ENCODE measurements at places on chromosomes 5 and 9. TPM values are rescaled to one million over a fixed set of nuclear protein-coding genes. Genes with fewer than 3 reads are reported as not detected.

- H3K4me1 ChIP-seq: no peaks in the 10 kb centered on the region
- H3K27me3 ChIP-seq: no peaks in the 10 kb centered on the region
- no peak overlapping the region for H3K4me3 ChIP-seq
- no peak overlapping the region for H3K27ac ChIP-seq
- DNase-seq: no peak
- no peaks in the 10 kb centered on the region for H3K36me3 ChIP-seq
Measured at GRCh38 chr5:171094356-171094755, 214.7 kb upstream of the TLX3 start.

GRCh38 chr9:96551403-96551802 is 68.2 kb downstream of the CDC14B start:
- no peak overlapping the region for H3K4me3 ChIP-seq
- H3K4me1 ChIP-seq: peaks cover 31% of the 10 kb centered on the region
- no peaks in the 10 kb centered on the region for H3K36me3 ChIP-seq
- peak; percentile 14 for DNase-seq

- no peak overlapping the region for H3K4me3 ChIP-seq
- no peaks in the 10 kb centered on the region for H3K36me3 ChIP-seq
- H3K27ac ChIP-seq: no peak overlapping the region
Measured at GRCh38 chr5:8807636-8808035, 738.2 kb downstream of the SEMA5A start.

- H3K4me1 ChIP-seq: no peaks in the 10 kb centered on the region
- H3K27ac ChIP-seq: no peak overlapping the region
- no peak overlapping the region for H3K4me3 ChIP-seq
- no peaks in the 10 kb centered on the region for H3K27me3 ChIP-seq
- H3K36me3 ChIP-seq: no peaks in the 10 kb centered on the region
Measured at GRCh38 chr5:34040472-34040871, 2.5 kb downstream of the C1QTNF3 start.

ACOT12 gene
- not detected for total RNA-seq

All from activated CD8-positive, alpha-beta T cell treated with anti-CD3 and anti-CD28 coated beads for 36 hours (primary cell).